Activated CD4-positive, CD25-positive, alpha-beta regulatory T cell treated with anti-CD3 and anti-CD28 coated beads, Interleukin-2, amount 50 U/mL, for 24 hours (primary cell): ENCODE measurements at places on chromosomes 16 and 17.
A peak's percentile ranks its signal among the peaks of the same experiment; 100 is the strongest.

DNA sequence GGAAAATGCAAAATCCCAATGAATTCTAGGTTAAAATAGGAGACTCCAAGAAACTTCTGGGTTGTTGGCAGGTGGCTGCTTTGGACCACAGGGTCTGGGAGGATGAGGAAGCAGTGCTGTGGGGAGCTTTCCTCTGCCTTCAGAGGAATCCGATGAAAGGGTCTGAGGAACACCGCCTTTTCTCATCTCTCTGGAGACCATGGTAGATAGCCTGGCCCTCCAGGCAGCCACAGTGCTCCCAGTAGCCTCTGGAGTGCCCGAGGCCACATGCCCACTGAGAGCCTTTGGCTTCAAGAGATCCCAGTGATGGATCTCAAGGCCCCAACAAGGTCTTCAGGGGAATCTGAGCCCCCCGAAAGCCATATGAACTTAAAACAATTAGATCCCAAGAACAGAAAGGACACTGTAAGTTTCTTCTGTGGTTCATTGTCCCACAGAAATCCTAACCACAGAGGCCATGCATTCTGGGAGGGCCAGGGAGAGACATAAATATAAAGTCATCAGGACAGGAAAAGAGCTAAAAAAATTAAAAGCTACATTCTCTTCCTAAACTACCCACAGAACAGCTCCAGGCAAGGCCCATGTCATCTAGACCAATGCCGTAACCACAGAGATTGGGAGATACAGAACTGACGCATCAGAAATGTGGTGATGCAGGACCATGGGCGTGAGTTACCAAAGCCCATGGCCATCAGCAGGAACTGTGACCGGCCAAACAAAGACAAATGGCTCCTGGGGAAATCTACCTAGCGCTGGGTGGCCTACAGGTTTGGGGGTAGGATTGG lies 24.3 kb downstream of the TK2 start:
- no peak for ATAC-seq

DNA sequence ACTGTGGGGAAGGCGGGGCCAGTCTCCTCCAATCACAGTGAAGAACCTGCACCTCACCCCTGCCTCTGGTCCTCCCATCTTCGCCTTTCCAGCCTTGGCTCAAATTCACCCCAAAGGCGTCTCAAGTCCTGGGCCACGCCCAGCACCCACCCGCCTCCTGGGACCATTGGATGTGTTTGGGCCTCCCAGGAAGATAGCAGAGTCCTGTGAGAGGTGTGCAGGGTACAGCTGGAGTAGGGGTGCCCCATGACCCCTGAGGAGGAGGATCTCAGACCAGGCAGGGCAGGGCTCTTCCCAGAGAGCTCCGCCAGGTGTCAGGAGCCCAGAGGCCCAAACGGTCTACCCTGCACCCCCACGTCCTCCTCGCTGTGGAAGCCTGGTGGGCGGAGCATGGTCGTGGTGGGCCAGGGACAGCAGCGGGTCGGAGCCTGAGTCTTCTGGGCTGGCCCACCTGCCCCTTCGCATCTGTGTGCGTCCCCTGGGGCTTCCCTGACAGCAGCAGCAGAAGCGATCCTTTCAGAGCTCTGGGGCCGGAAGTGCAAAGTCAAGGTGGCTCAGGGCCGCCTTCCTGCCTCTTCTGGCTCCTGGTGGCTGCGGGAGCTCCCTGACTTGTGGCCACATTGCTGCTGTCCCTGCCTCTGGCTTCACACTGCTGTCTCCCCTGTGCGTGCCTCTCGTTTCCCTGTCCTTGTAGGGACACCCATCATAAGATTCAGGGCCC lies 34.9 kb upstream of the ZNF469 start:
- no peak for ATAC-seq

DNA sequence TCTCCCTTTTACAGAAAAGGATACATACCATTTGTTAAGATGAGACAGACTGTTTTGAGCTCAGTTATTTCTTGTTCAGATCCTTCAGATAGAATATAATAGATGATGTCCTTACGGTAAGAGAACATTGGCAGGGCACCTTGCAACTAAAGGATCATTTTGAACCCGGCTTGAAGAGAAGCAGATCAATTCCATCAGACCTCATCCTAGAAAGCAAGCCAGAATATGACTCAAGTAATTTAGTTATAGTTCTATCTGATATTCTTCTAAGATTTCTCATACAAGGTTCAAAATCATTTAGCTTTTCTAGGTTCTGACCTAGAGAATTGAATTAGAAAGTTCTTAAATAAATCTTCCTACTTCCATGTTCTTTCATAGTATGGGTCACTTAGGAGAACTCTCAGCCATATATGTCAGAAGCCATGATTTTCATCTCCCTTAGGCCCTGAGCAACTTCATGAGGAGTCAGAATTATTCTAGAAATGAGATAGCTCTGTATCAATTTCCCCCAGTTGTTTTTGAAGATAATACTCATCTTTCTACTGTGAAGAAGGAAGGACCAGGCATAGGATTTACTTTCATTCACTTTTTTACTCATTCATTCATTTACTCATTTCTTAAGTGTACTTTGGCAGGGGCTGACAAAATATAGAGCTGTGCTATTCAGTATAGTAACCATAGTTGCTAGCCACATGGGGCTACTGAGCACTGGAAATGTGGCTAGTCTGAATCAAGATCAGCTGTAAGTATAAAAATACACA lies 2.5 kb upstream of the CMTM1 start:
- peak; percentile 86 for ATAC-seq

DNA sequence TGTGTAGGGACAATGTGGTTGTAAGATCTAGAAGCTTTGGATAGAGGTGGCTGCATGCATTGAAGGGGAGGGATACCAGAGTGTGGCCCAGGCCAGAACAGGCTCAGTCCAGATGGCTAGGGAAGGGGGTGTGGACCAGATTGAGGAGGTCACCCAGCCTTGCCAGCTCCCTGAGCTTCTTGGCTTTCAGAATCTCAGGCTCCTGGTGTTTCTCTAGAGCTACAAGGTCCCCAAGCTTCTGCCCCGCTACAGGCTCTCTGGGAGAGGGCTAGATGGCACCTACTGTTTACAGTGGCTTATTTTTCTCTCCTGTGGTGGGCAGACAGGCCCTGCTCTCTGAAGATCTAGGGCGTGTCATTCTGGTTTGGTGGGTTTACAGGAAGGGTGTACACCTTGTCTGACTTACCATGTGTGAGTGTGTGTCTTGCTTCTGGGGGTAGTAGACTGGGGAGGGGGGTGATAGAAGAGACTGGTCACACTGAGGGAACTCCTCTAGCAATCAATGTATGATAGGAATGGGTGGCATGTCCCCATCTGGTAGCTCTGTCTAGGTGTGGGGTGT lies 1.1 kb downstream of the RARA start:
- ATAC-seq = no peak

GRCh38 chr17:28001149-28001548 lies 41.3 kb upstream of the NLK start:
- ATAC-seq = no peak

GRCh38 chr17:63523253-63523855 lies at the start of gene KCNH6:
TSS of gene KCNH6 (plus strand) at chr17:63523358. CDS start at chr17:63523414, 56 bp downstream.
- ATAC-seq = no peak

DNA sequence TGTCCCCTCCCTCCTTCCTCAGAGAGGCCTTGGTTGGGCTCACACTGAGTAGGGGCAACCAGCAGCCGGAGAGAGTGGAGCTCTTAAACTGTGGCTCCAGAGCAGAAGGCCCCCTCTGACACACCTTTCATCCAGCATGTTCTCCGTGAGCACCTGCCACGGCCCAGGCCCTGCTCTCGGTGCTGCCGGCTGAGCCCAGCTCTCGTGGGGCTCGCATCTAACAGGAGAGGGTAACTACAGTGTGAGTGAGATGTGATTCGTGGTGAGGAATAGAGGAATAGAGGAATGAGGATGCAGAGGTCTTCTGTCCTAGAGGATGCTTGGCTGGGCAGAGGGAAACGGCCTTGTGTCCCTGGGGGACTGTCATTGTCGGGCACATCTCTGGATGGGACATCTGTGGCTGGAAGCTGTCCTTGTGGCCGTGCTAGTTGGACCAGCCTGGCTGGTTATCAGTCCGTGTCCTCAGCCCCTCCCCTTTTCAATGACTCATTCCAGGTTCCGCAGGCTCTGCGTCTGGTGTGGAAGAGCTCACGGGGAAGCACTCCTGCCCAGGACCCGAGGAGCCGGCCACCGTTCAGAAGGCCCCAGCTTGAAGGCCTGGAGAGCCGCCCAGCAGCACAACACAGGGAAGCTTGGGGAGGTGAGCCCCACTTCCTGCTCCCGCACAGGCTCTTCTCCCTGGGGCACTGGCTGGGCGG lies 11.9 kb upstream of the DNASE1 start:
- ATAC-seq = no peak

DNA sequence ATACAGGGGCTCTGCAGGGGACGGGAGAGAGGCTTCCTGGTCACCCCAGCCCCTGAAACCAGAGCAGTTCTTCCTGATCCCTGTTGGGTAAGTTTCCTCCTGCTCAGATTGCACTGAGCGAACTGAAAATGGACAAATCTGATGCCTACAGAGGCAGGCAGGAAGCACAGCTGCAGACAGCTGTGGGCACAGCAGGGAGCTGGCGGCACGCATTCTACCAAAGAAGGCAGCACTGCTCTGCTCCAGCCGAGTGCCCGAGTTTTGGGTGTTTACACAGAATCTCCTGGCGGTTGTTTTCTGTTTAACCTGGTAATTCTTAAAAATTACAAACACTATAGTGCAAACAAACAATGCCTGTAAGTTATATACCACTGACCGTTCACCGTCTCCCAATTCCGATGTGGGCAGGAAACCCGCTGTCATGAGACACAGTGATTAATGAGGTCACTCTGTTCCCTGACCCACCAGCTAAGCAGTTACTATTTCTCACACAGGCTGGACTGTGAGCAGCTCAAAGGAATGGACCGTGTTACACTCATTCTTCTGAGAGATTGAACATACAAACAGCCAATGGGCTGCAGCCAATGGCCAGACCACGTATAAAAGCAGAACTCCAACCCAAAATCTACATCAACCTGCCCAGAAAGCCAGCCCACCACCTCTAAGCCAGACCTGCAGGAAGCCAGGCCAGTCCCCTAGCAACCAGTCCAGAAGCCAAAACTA lies 25.5 kb downstream of the NSMCE1 start:
- ATAC-seq = no peak

DNA sequence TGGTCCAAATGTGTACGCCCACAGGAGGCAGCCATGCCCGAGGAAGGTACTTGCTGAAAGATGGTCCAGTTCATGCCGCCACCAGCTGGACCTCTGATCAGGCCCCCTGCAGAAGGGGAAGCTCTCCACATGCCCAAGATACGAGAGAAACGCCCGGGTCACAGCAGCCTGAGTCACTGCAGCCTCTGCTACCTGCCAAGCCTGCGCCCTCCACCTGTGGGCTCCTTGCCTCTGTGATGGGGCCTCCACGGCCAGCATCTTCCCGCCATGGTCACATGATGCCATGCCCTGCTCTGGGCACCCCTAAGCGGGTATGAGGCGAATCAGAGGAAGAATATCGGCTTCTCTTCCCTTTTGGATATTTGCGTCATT lies 13.7 kb upstream of the KREMEN2 start:
- ATAC-seq = no peak

DNA sequence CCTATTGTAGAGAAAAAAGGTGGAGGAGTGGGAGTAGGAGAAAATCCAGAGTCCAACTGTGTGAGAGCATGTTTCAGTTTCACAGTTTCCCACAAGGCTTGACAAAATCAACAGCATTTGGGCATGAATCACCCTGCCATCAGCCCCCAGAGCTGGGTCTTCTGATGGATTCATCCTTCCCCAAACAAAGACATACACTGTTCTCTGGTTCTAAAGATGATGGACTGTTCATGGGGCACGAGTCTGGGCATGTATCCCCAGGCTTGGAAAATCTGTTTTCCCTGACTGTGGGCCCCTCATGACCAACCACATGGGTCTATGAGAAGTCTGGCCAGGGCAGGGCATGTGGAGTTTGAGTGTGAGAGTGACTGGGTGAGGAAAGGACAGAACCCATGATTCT lies 210.4 kb upstream of the IRX5 start:
- ATAC-seq = no peak

DNA sequence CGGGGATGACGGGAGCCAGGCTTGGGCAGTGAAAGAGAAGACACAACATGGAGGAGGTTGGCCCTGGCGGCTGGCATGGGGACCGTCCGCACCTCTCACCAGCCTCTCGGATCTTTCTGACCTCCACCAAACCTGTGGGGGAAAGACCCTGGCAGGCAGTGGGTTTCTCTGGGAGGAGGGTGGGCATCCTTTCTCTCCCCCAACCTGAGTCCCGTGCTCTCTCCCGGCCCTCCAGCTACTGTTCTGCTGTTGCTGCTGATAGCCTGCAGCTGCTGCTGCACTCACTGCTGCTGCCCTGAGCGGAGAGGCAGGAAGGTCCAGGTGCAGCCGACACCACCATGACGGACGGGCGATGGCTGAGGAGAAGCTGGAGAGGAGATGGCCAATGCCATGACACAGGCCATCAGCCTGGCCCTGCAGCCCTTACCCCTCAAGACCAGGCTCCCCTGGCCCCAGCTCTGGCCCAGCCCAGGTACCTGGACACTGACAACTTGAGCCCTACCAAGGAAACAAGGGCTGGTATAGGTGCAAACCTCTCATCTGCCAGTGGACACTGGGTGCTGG lies 7.4 kb downstream of the SMIM5 start:
- no peak for ATAC-seq

DNA sequence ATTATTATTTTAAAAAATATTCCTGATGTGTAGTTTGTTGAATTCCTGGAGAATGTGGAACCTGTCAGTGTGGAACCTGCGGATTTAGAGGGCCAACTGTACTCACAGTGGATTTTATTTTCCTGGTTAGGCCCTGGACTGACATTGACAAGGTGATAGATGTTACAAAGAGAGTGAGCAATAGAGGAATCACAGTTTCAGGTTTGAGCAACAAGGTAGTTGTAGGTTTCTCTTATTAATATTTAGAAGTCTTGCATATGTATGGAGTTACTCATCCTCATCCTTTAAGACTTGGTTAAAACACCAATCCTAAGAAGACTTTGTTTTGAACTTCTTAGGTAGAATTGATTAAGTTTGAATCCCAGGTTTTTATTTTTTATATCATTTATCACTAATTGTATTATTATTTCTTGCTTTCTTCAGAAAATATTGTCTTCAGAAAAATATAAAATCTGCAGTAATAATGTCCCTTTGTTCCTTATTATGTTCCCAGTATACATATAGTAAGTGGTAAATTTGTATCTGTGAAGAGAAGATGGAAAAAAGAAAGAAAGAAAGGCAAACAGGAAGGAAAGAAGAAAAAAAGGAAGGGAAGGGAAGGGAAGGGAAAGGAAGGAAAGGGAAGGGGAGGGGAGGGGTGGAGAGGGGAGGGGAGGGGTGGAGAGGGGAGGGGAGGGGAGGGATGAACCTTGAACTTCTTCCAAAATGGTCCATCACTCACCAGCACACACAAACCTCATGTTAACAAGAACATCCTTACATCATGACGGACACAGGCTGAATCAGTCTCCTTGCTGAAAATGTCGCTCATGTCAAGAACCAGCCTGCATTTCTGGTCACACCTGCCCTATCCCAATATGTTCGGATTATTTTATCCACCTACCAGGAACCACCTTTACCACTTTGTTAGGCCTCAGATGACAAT lies 867.2 kb downstream of the CDH11 start:
- ATAC-seq = no peak

DNA sequence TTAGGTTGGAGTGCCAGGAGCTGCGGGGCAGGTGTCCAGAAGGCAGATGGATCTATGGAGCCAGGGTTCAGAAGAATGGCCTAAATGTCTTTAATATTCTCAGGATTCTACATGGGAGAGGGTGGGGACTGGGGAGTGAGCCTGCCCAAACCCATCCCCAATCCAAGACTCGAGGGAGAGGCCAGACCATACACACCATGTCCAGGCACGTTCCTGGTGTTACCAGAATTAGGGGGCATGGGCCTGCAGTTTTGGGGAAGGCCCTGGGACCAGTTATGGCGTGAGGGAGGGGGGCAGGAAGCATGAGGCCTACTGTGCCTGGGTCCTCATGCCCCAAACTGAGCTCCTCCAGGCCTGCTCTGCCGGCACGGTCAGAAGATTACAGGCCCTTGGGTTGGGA lies 1.9 kb downstream of the TAX1BP3 start:
- ATAC-seq = no peak

GRCh38 chr17:17406225-17406624 lies 70.6 kb upstream of the MED9 start:
- no peak for ATAC-seq
